ENCODE measurements at places on chromosomes 3 and 15.

DNA sequence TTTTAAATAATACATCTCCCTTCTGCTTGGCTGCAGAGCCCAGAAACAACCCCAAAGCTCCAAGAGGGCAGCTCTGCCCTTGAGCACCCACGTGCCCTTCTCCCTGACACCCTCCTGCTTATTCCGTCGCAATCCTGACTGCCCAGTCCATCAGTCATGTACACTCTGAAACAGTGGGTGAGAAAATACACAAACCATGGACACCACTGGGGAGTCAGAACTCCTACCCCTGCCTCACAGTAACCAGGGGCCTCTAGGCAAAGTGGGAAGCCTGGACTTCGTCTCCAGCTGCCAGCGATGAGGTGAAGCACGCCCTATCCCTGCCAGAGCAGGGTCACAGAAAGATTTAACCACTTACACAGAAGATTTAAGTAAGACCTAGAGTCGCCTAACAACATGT lies 40.1 kb downstream of the HERC2 start:
- DNase-seq, result no peak

DNA sequence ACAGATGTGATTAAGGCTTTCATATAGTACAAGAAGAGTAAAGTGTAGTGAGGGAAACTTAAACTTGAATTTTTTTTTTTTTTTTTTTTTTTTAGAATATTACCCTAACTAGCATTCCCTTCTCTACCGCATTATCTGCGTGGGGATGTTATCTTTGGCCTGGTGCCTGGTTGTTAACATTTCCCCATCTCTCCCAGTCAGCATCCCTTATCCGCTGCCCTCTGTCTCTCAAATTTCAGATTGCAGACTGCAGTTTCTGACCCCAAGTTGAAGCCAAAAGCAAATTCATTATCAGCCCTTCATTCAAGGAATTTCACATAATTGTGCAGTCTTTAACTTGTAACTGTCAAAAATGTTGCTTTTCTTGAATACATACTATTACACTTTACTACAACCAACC lies 353.0 kb downstream of the PLOD2 start:
- DNase-seq, result peak; percentile 1

DNA sequence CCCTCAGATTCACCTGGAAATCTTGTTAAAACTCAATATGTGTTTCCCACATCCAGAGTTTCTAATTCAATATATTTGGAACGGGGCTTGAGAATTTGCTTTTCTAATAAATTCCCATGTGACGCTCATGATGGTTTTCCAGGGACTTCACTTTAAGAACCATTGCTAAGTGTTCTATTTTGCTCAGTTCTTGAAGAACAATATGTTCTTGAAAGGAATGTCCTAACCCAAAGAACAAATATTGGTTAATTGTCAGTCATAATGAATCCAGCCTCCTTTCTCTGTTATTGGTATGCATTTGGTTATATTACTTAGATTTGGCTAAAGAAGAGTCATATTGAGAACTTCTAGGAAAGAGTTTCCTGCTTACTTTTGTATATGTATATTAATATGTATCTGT lies 4.4 kb upstream of the PLSCR2 start:
- DNase-seq, result no peak

DNA sequence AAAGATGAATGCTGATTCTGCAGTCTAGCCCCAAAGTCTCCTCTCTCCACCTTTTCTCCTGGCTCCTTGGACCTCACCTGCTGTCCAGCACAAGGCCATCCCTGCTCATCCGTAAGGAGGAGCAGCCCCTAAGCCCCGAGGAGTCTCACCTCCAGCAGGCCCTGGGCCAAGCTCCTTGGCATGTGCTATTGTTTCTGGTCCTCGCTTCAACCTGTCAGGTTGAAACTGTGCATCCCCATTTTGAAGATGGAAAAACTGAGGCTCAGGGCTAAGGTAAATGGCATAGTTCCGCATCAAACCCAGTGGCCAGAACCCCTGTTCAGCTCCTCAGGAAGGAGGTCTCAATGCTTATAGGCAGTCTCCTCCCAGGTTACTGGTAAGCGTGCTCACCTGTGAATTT lies 26.1 kb downstream of the CHDH start:
- no peak for DNase-seq

DNA sequence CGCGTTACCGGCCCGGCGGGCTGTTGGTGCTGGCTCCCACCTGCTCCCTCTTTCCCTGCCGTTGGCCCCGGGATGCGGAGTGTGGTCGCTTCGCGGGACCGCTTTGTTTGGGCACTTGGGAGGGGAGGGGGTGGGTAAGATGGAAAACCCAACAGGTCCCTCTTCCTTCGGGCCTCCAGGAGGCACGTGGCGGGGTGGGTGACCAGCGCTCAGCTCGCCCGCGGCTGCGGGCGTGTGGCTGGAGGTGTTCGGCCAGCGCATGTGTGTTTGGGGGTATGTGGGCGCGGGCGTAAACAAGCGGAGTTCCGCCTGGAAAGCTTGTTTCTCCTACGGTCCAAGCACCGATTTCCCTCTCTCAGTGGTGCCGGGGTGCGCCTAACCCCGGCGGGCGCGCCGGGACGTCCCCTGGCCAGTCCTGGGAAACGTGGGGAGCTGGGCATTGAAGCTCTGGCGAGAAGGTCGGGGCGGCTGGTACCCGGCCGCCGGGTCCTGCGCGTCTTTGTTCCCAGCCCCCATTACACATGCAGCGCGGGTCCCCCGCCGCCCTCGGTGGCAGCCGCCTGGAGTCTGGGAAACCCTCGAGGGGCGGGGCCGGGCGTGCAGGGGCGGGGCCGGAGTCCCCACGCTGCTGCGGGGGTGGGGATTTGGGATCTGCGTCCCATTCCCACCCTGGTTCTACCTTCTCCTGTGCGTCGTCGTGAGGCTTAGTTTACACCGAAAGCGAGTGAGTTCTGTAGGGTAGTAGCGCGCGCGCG lies 1.4 kb downstream of the ACVR2B start:
- peak; percentile 54 for DNase-seq

DNA sequence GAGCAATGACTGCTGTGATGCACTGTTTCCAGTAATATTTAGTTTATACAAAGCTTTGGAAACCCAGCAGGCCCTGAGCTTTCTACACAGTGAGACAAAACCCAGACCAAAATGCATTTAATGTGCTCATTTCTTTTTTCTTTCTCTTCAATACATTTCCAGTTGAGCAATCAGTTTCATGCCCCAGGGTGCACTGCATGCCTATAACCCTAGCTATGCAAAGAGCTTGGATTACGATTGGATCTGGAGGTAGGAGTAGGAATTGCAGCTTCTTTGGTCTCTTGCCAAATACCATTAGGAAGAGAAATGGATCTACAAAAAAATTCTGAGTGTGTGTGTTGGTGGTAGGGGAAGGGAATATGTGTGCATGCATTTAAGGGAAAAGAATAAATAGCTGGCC lies 1001.4 kb downstream of the SQOR start:
- DNase-seq, result no peak

DNA sequence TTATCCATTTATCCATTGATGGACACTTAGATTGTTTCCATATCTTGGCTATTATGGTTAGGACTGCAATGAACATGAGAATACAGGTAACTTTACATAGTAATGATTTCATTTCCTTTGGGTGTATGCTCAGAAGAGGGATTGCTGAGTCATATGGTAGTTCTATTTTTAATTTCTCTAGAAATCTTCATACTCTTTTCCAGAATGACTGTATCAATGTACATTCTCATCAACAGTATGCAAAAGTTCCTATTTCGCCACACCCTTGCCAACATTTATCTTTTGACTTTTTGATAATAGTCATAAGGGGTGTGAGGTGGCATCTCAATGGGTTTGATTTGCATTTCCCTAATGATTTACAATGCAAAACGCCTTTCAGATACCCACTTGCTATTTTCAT lies 6.2 kb upstream of the NIPA1 start:
- no peak for DNase-seq

GRCh38 chr3:181458857-181459256 lies 252.9 kb upstream of the SOX2 start:
- no peak for DNase-seq

DNA sequence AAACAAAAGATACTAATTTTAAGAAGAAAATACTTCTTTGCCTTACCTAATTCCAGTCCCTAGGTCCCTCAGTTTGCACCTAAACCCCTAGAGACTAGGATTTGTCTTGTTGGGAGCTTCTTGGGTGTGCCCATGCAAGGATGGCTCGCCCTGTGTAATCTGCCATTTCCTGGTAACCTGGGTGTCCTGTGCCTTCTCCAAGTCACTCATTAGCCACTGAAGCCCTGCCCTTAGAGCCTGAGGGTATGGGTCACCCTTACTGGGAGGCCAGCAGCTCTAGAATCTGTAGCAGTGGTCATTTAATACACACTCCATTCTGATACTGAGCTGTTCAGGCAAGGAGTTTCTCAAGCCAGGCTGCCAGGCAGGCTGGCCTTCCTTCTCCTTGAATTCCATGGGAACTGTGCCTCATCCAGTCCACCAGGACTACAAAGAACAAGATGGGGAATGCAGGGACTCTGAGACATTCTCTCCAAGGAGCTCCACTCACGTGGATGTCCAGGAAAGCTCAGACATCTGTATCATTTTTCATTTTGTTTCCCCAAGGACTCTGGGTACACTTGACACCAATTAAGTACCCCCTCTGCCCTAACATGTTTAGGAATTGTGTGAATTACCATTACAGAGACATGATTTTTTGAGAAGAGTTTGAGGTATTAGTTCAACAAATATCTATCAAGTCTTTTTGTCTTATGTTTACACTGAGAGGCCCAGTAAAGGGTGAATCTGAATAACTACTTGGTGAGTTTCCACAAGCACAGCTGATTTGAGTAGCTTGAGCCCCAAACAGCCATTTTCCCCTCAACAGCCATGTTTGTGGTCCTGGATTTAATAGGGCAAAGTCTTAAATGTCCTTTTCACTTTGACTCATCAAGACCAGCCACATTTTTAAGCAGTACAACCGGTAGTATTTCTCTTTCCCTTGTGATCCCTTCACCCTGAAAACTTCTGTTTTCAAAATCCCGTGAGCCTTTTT lies 52.6 kb downstream of the ARNT2 start:
- no peak for DNase-seq

- DNase-seq, result no peak
These were observed 3.9 kb upstream of the NIT2 start for GRCh38 chr3:100330651-100331050.

GRCh38 chr3:27310688-27311087 lies 58.5 kb downstream of the NEK10 start:
- no peak for DNase-seq

GRCh38 chr15:65094294-65094995 lies 17.9 kb downstream of the KBTBD13 start:
- DNase-seq, result no peak

- no peak for DNase-seq
These were observed 1.2 kb downstream of the PARP16 start for GRCh38 chr15:65285291-65286068.

- DNase-seq, result no peak
These were observed at the start of gene ASB14 for GRCh38 chr3:57292159-57292896. TSS of gene ASB14 (minus strand) at chr3:57292685. CDS start at chr3:57292033, 652 bp downstream.

- DNase-seq, result no peak
These were observed 224.8 kb upstream of the CBLB start for GRCh38 chr3:106093616-106094015.

- DNase-seq, result no peak
These were observed 404.8 kb downstream of the PTPRG start for GRCh38 chr3:61966200-61966599.

DNA sequence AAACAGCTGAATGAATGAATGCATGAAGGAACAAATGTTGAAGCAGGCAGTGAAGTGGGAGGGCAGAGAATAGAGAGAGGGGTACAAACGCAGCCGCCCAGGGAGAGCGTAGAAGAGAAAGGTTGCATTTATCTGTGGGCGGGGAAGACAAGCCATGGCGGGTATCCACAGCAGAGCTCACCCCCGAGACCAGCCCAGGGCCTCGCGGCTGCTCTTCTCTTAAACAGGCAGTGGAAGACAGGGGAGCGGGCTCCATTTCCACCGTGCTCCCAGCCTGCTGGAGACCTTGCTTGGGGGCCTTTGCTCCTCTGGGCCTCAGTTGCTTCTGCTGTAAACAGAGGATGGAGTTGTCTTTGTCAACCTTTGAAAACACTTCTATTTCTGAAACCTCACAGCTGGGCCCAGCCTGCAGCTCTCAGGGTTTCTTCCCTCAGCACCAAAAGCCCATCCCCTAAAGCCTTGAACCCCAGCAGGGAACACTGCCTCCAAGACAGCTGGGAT lies 259.5 kb downstream of the UACA start:
- DNase-seq, result no peak

- peak; percentile 57 for DNase-seq
These were observed 35.8 kb downstream of the PRKCD start for GRCh38 chr3:53196575-53197407.

DNA sequence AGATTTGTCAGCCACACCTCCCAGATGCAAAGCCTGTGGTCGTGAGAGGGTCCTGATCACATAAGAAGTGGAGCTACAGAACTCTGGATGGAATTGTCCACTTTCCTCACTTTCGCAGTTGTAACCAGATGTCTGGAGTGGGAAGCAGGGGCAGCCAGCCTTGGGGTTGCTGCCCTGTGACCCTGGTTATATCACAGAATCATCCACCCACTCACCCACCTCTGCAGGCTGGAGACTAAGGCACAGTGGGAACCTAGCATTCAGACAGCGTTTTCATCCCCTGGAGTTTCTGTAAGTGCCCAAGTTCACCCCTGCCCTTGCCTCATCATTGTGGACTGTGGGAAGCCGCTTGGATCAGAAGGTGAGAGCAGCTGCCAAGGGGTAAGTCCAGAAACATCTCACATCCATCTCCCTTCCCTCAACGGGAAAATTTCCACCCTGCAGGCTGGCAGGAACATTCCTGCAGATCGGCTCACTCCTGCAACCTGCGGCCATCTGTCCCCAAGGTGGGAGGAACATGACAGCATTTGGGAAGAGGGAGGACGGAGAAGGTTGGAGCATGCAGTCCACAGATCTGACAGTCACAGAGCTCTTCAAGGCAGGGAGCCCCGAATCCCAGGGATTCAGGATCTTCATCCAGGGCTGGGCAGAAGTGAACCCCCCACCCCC lies 2.9 kb upstream of the IQSEC1 start:
- no peak for DNase-seq

DNA sequence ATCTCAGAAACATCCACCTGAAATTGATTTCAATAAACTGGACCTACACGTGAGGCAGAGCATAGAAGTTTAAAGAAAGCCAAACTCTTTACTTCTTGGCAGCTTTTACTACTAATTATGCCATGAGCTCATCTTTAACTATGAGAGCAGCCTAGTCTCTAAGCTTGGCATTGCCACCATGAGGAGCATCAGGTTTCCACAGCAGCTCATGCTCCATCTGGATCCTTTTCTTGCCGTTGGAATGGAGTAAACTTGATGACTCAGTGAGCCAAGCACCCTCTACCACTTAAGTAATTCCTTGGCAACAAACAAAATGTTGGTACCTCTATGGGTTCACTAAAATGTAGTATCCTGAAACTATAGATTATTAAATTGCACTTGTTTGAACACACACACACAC lies 583.2 kb downstream of the EPHA3 start:
- no peak for DNase-seq
